Effector memory CD4-positive, alpha-beta T cell (primary cell): ENCODE measurements at places on chromosomes 1 and 21.

GRCh38 chr1:4032571-4032970 is 132.5 kb upstream of the C1orf174 start:
- no peak overlapping the region for H3K4me3 ChIP-seq
- no peaks in the 10 kb centered on the region for H3K27me3 ChIP-seq
- H3K36me3 ChIP-seq: no peaks in the 10 kb centered on the region
- DNase-seq: no peak
- H3K4me1 ChIP-seq: no peaks in the 10 kb centered on the region

GRCh38 chr1:54287176-54287650 is 87.2 kb downstream of the MRPL37 start:
- H3K4me1 ChIP-seq: peaks cover 48% of the 10 kb centered on the region
- no peak for DNase-seq
- no peak overlapping the region for H3K4me3 ChIP-seq
- H3K27me3 ChIP-seq: no peaks in the 10 kb centered on the region
- H3K36me3 ChIP-seq: no peaks in the 10 kb centered on the region
- H3K27ac ChIP-seq: peak overlapping the region; percentile 33

GRCh38 chr1:112444269-112444668 is 48.3 kb downstream of the CTTNBP2NL start:
- DNase-seq: no peak
- no peaks in the 10 kb centered on the region for H3K27me3 ChIP-seq
- H3K4me1 ChIP-seq: no peaks in the 10 kb centered on the region
- H3K27ac ChIP-seq: no peak overlapping the region
- H3K4me3 ChIP-seq: no peak overlapping the region

DNA sequence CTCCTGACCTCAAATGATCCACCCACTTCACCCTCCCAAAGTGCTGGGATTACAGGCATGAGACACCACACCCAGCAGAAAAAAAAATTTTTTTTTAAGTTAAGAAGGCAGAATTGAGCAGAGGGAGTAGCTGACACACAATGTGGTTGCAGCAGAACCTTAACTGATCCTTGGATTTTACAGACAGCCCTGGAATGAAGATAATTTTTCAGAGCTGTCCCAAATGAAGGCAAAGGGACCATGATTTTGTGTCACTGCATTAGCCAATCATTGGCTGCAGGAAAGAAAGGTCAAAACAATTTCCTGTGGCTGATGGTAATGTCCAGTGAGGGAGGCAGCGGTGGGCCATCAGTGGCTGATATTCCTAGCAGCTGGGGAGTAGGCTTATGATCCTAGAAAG is 19.3 kb upstream of the AQP10 start:
- no peak overlapping the region for H3K4me3 ChIP-seq
- DNase-seq: no peak
- no peaks in the 10 kb centered on the region for H3K27me3 ChIP-seq
- H3K27ac ChIP-seq: no peak overlapping the region

DNA sequence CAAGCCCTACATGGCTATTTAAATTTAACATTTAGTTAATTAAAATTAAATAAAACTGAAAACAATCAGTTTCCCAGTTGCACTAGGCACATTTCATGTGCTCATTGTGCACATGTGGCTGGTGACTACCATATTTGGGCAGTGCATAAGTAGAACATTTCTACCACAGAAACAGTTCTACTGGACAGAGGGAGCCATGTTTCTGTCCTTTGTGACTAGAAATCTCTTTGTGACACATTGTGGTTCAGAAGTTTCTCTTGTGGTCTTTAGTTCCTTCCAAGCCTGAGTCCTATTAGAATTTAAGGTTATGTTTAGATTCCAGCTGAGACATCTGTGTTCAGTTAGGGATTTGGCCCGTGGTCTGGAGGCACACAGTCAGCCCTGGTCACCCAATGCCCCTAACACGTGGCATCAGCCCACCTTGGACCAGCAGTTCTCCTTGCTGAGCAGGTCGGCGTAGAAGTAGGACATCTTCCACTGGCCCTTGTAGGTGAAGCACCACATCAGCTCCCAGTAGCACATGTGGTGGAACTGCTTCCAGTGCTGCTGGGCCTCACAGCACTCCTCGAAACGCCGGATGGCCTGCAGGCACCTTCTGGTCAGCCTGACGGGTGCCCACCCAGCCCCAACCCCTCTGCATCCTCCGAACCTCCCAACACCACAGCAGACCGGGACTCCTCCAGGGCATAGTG is 29.1 kb downstream of the TTC39A start:
- peaks cover 3% of the 10 kb centered on the region for H3K4me1 ChIP-seq
- DNase-seq: no peak
- no peaks in the 10 kb centered on the region for H3K27me3 ChIP-seq
- H3K4me3 ChIP-seq: no peak overlapping the region
- no peak overlapping the region for H3K27ac ChIP-seq
- H3K36me3 ChIP-seq: no peaks in the 10 kb centered on the region

GRCh38 chr1:66439031-66439740 is 94.8 kb upstream of the SGIP1 start:
- no peak for DNase-seq
- no peaks in the 10 kb centered on the region for H3K4me1 ChIP-seq
- H3K36me3 ChIP-seq: no peaks in the 10 kb centered on the region
- H3K27me3 ChIP-seq: no peaks in the 10 kb centered on the region
- H3K27ac ChIP-seq: no peak overlapping the region
- no peak overlapping the region for H3K4me3 ChIP-seq

GRCh38 chr1:222461941-222462340 is 86.0 kb downstream of the HHIPL2 start:
- no peak overlapping the region for H3K27ac ChIP-seq
- DNase-seq: no peak
- H3K27me3 ChIP-seq: no peaks in the 10 kb centered on the region
- peaks cover 3% of the 10 kb centered on the region for H3K4me1 ChIP-seq

- DNase-seq: no peak
- no peaks in the 10 kb centered on the region for H3K36me3 ChIP-seq
- H3K27me3 ChIP-seq: no peaks in the 10 kb centered on the region
- H3K4me1 ChIP-seq: no peaks in the 10 kb centered on the region
- H3K27ac ChIP-seq: no peak overlapping the region
- H3K4me3 ChIP-seq: no peak overlapping the region
Observed at GRCh38 chr1:199463521-199464127, 563.9 kb upstream of the NR5A2 start.

- no peak overlapping the region for H3K4me3 ChIP-seq
- DNase-seq: no peak
- H3K27ac ChIP-seq: no peak overlapping the region
- no peaks in the 10 kb centered on the region for H3K27me3 ChIP-seq
- H3K4me1 ChIP-seq: no peaks in the 10 kb centered on the region
Observed at GRCh38 chr1:245771511-245772281, 616.9 kb downstream of the KIF26B start.

DNA sequence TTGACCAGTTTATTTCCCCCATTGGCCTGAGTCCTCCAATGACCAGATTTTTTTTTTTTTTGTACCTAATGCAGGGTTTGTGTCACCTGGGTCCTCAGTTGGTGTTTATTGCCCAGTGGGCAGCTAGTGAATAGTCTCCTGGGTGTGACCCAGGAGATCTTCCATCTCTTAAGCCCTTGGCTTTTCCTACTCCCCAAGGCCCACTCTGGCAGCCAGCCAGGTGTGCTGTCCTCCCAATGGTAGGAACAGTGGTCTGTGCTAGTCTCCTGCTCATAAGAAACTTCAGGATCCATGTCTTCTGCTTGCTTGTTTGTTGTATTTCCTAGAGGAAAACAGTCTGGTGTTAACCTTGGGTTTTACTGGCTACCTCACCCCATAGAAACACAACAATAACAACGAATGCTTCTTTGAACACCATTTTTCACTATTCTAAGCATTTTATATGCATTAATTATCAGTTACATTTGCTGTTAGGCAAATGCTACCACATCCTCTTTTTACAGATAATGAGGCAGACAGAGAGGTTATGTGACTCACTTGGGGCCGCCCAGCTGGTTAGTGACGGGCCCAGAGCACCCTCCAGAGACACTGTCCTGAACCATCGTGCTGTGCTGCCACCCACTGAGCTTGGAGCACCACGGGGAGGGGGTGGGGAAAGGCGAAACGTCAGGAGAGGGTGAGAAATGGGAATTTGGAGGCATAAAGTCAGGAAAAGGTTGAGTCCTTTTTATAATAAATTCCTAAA is 107.5 kb downstream of the HIVEP3 start:
- H3K27ac ChIP-seq: no peak overlapping the region
- peaks cover 19% of the 10 kb centered on the region for H3K4me1 ChIP-seq
- no peaks in the 10 kb centered on the region for H3K27me3 ChIP-seq
- no peak overlapping the region for H3K4me3 ChIP-seq
- DNase-seq: no peak

DNA sequence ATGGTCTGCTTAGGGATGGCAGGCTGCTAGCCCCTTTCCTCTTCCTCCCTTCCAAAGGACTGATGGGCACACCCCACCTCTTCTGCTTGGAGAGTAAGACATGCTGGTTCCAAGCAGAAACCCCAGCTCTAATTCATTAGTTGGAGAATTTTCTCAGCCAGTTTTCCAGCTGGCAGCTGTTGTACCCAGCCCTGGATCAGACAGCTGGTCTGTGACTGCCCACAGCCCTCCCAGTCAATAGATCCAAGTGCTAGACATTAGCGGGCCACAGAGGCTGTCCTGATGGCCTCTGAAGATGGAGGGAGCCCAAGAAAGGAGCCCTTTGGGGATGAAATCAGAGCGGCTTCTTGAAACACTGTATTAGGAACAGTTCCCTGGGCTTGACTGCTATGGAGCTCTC is 35.8 kb downstream of the ACOT11 start:
- H3K27ac ChIP-seq: no peak overlapping the region
- no peak for DNase-seq
- no peaks in the 10 kb centered on the region for H3K27me3 ChIP-seq
- no peaks in the 10 kb centered on the region for H3K4me1 ChIP-seq

DNA sequence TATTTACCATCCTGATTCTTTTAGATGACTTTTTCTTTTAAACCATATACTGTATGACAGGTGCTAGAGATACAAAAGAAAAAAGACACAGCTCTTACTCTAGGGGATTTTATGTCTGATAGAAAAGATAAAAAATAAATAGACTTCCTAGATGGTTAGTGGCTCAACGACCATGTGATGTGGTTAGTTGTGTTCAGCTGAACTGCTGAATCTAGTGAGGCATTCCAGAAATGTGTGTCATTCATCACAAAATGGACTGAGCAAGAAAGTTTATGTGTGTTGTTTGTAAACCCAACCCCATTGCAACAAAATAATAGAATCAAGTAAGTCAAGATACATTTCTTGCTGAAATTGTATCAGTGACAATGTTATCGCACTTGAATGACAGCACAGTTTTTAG is 205.8 kb upstream of the LYPLAL1 start:
- H3K4me1 ChIP-seq: no peaks in the 10 kb centered on the region
- H3K36me3 ChIP-seq: no peaks in the 10 kb centered on the region
- H3K4me3 ChIP-seq: no peak overlapping the region
- DNase-seq: no peak

GRCh38 chr1:149965440-149965839 is 28.8 kb upstream of the MTMR11 start:
- peaks cover 13% of the 10 kb centered on the region for H3K36me3 ChIP-seq
- no peaks in the 10 kb centered on the region for H3K4me1 ChIP-seq
- no peaks in the 10 kb centered on the region for H3K27me3 ChIP-seq

DNA sequence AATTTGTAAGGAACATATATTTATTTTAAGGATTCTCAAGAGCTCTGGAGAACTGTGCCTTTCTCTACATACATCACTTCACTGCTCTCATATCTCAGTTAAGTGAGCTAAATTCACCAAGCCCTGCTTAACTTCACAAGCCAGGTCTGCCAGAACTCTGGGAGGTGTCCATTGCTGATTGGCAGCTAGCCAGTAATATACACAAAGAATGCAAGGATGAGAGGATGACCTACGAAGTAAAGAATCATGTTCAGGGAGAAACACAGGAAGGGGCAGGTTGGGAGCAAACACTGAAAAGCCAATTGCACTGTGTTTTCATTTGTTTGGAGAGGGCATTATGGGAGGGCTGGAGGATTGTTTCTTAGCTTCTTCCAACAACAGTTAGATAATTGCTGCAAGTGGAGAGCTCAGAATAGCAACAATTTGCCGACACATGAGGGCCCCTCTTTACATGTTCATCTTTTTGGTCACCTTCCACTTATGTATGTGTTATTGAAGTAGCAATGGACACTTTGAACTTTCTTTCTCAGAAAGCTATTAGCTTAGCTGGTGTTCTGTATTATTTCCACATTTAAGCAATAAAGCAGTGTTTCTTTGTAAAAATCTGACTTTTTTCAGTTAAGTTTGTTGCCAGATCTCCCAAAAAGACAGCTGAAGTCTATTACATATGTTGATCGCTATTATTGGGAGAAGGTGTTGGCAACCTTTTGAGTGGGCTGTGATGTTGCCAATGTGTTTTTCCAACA is 254.8 kb downstream of the LTN1 start:
- H3K27ac ChIP-seq: no peak overlapping the region
- no peaks in the 10 kb centered on the region for H3K36me3 ChIP-seq
- H3K4me3 ChIP-seq: no peak overlapping the region
- no peak for DNase-seq
- no peaks in the 10 kb centered on the region for H3K27me3 ChIP-seq

- no peaks in the 10 kb centered on the region for H3K4me1 ChIP-seq
- H3K36me3 ChIP-seq: no peaks in the 10 kb centered on the region
- no peak overlapping the region for H3K27ac ChIP-seq
- H3K4me3 ChIP-seq: no peak overlapping the region
- no peaks in the 10 kb centered on the region for H3K27me3 ChIP-seq
- DNase-seq: no peak
Observed at GRCh38 chr1:115021145-115021544, 8.5 kb upstream of the TSHB start.

- H3K36me3 ChIP-seq: no peaks in the 10 kb centered on the region
- H3K27ac ChIP-seq: no peak overlapping the region
- DNase-seq: no peak
- peaks cover 3% of the 10 kb centered on the region for H3K27me3 ChIP-seq
- no peak overlapping the region for H3K4me3 ChIP-seq
- H3K4me1 ChIP-seq: peaks cover 5% of the 10 kb centered on the region
Observed at GRCh38 chr1:245160741-245161400, 6.1 kb downstream of the KIF26B start.

- H3K36me3 ChIP-seq: peaks cover 3% of the 10 kb centered on the region
- H3K4me1 ChIP-seq: no peaks in the 10 kb centered on the region
- H3K27ac ChIP-seq: no peak overlapping the region
Observed at GRCh38 chr1:77830946-77831345, 51.5 kb downstream of the MIGA1 start.

DNA sequence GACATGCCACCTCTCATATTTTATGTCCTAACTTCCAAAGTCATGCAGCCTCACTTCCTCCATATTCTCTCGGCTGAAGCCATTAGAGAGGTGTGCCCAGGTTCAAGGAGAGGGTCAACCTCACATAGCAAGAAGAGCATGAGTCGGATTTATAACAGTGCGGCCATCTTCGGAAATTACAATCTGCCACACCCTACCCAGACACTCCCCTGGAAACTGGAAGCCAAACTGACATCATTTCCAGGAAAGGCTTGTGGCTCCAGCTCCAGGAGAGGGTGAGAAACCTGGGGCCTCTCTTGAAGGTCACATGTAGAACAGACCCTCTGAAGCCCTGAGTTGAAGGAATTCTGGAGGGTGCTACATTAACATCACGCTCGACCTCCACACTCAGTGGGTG is 73.5 kb downstream of the RRAGC start:
- H3K36me3 ChIP-seq: no peaks in the 10 kb centered on the region
- H3K27me3 ChIP-seq: peaks cover 8% of the 10 kb centered on the region
- DNase-seq: no peak
- no peaks in the 10 kb centered on the region for H3K4me1 ChIP-seq

- H3K36me3 ChIP-seq: no peaks in the 10 kb centered on the region
- peak overlapping the region; percentile 69 for H3K27ac ChIP-seq
- H3K27me3 ChIP-seq: no peaks in the 10 kb centered on the region
Observed at GRCh38 chr1:207832796-207833195, 78.1 kb downstream of the CD34 start.

GRCh38 chr1:67270541-67270940 is 37.1 kb upstream of the IL12RB2 start:
- H3K4me1 ChIP-seq: no peaks in the 10 kb centered on the region
- no peaks in the 10 kb centered on the region for H3K36me3 ChIP-seq
- no peak overlapping the region for H3K27ac ChIP-seq
- H3K27me3 ChIP-seq: no peaks in the 10 kb centered on the region
- DNase-seq: no peak
